GM23248 (cell line): ENCODE measurements at places on chromosomes 13 and 19.

GRCh38 chr13:34019870-34020269 is 201.9 kb downstream of the RFC3 start:
- no peak for DNase-seq

DNA sequence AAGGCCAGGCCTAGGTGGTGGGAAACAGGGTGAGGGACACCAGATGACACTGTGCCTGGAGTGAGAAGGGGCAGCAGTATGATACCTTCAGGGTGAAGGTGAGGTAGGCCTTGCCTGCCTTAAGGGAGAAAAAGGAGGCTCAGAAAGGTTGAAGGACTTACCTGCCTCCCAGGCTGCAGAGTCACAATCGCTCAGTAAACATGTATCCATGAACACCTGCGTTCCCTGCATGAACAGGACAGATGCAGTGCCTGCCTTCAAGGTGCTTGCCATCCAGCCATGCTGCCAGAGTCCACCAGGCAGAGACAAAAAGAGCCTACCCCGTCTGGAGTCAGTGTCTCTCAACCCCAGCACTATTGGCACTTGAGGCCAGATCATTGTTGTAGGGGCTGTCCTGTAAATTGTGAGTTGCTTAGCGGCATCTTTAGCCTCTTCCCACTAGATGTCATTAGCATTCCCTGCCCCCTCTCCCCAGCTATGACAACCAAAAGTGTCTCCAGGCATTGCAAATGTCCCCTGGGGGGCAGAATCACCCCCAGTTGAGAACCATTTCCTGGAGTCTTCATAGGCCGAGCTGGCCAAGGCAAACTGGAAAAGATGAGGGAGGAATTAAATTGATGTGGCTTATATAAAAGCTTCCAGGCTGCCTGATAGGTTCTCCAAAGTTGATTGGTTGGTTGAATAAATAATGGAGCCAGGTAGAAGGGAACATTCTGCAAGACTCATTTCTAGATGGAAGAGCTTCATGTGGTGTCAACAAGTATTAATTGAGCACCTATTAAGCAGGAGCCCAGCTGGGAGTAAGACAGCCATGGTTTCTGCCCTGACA is 1.7 kb downstream of the MAP3K10 start:
- DNase-seq, result peak; percentile 25

DNA sequence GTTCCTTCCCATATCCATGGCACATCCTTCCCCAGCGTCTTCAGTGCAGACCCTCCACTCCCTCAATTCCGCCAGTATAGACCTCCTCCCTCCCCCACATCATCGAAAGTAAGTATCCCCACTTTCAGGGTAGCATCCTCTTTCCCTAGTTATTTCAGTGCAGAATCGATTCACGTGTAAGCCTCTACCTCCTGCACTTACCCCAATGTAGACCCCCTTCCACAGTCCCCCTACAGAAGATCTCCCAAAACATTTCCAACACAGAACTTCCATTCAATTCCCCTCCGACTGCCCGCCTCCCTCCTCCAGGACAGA is 664 bp downstream of the IRF3 start:
- no peak for DNase-seq

- peak; percentile 75 for DNase-seq
Observed at GRCh38 chr19:4732680-4733114, 9.1 kb upstream of the DPP9 start.

GRCh38 chr13:50911081-50911631 is 1.6 kb downstream of the RNASEH2B start:
- peak; percentile 39 for DNase-seq

DNA sequence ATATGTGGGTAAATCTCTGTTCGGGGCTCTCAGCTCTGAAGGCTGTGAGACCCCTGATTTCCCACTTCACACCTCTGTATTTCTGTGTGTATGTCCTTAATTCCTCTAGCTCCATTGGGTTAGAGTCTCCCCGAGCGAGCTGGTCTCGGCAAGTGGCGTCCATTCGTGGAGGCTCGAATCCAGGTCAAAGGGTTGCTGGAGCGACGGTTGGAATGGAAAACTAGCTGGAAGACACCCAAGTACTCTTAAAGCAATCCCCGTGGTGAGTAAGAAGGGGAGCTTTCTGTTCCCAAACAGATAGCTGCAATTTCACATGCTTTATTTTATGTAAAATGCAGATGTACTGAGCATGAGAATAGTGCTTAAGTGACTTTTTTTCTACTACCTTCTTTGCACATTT is 277.5 kb upstream of the SGCG start:
- no peak for DNase-seq

DNA sequence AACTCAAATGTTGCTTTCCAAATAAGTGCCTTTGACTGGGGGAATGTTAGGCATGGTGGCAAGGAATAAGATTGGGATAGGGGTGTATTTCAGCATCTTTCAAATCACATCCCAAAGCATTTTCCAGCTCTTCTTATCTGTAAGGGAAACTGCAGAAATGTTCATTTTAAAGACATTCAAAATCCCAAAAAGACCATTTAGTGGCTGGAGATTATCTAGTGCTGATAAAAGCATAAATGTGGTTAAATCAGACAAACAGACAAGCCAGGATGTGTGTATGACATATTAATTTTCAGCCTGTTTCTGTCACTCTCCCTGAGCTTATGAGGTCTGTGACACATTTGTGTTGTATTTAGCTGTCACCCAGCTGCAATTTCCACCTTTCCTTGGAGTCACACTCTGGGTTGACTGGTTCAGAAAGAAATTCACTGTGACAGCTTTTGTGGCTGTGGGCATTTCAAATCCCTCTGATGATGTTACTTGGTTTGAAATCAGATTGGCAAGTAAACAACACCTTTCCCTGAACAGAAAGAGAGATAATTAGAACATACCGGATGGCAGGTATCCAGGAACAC is 69.7 kb upstream of the SIAH3 start:
- DNase-seq, result no peak

DNA sequence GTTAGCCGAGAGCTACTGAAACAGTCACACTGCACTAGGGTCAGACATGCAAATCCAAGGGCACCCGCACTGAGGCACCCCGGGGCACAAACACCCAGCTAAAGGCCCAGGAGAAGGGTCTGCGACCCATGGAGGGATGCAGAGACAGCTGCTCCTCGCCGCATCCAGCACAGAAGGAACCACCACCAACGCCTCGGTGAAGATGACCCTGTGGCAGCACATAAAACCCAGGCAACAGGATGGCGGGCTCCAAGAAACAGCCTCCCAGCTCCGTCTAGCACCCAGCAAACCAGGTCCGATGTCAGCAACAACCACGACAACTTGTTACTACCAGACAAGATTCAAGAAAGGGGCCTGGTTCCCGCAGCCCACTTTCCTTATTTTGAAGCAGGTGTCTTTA is 82.1 kb downstream of the STK24 start:
- no peak for DNase-seq

GRCh38 chr19:7471696-7472615 is 16.9 kb downstream of the PEX11G start:
- no peak for DNase-seq

DNA sequence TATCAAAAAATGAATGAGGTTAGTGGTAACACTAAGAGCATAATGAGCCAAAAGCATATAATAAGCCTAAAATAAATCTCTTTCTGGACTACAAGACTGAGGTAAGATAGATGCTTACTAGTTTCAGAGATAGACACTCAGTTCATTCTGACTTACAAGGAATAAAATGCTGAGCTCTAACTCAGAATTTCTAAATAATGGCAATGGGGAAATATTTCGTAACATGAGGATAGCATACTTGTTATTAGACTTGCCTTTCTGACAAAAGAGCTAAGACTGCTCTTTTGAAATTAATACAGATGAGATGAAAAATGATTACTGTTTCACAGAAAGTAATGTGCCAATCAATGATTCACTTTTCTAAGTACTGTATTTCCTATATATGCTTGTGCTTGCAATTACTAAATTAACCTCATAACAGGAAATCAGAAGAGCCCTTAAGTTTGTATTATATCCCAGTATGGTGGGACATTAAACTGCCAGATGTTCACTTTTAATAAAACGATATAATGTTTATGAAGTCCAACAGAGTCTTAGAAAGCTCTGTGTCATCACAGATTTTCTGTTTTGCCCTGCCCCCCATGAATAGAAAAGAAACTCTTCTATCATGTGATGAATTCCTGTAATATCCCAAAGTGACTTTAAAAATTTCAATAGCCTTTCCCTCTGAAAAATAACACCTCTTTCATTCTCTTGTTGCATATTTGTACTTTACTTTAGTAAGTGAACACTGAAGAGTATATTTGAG is 2771.0 kb upstream of the PCDH20 start:
- no peak for DNase-seq

GRCh38 chr19:13633109-13633508 is 126.8 kb upstream of the CACNA1A start:
- DNase-seq, result peak; percentile 14

DNA sequence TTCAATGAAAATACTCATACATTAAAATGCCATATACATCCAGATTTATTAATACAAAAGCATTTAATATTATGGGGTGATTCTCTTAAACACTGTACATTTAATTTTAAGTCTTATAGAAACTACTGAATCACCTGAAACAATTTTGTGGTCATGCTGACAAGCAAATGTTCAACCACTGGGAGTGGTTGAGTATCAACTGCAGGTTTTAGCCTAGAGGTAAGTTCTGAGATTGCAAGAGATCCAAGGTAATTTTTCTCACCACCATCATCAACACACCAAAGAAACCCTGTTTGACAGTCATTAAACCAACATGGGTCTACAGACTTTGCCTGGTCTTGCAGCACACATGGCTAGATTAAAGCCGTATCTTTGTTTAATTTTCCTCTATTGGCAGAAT is 196.3 kb downstream of the LHFPL6 start:
- DNase-seq, result no peak

DNA sequence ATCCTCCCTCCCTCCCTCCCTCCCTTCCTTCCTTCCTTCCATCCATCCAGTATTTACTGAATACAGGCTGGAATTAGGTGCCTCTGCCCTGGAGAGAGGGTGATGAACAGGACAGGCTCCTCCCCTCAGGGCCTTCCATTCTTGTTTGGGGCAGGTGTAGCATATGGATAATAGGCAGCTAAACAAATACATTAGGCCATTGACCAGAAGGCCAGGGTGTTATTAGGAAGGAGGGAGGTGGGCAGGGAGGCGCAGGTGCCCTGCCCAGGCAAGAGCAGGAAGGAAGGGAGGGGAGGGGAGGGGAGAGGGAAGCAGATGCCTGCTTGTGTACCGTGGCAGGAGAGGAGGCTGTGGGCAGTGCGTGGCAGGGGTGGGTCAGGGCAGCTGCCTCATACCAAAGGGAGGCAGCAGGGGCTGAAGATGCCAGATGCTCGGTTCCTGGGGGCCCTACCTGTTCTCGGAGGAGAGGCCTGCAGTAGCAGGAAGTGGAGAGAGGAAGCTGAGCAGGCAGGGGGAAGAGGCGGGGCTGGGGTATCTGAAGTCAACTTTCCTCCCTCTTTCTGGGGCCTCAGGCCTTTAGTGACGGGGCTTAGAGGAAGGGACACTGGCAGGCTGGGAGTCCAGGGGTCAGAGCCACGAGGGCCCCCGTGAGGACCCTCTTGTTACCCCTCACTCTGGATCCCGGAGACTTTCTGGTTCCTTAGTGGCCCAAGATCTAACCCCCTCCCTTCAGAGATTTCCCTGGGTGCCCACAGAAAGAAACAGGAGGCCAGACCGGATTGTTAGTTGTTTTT is at the start of gene RINL:
RINL (minus strand) TSS at position 495 of the 794 bp plus-strand sequence. CDS start 1,533 bp downstream, outside the sequence.
- DNase-seq, result no peak

GRCh38 chr13:76619631-76620030 is 266.6 kb downstream of the KCTD12 start:
- no peak for DNase-seq

- peak; percentile 36 for DNase-seq
Observed at GRCh38 chr19:16814526-16815100, 14.6 kb upstream of the SIN3B start.

DNA sequence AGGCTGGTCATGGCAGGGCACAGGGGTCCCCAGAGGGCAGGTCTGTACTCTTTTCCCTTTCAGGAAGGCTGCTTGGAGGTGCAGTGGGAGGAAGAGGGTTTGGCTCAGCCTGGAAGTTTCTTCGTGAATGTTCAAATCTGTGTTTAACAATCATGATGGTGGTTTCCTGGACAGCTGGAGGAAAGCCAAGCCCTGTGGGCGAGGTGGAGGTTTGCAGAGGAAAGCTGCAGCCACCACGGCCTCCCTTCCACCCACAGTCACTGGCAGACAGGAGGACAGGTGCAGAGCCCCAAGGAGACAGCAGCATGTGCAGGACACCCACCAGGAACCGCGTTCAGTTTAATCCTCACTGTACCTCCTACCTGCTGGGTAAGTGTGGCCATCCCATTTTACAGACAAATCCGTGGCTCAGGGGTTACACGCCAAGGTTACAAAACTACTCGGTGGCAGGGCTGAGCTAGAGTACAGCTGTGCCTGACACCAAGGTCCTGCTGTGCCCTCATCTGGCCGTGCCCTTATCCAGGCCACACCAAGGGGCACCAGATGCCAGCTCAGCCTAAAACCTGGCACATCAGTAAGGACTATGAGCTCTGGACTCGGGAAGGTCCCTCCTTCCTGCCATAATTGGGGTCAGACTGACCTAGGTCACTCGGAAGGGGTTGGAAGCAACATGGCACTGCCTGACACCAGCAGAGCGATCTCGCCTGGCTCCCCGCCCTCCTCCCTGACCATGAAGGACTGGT is 34.1 kb downstream of the SUGP2 start:
- DNase-seq, result peak; percentile 21

DNA sequence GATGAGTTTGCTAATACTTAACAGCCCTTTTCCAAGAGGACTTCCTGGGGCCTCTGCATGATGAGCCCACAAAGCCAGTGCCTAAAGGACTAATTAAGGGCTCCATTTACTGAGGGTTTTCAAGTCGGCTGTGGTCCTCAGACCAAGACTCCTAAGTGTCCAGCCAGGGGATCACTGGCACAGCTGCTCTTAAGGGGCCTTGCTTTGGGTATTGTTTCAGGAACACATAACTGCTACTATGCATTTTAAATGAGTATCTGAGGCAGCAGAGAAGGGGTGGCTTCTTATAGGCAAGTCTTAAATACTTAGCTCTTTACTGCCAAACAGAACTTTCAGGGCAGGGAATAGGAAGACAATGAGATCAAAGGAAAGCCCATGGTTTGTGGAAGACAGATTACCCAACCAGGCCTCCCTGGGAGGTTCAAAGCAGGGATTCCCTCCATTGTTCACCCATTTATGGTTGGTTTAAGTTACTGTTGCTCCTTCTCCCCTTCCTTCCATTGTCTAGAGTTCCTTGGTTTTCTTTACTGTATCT is 61.9 kb downstream of the TNFRSF19 start:
- DNase-seq, result no peak

GRCh38 chr19:47839411-47839810 is 17.7 kb downstream of the CRX start:
- DNase-seq, result no peak

- DNase-seq, result no peak
Observed at GRCh38 chr19:5803441-5803751, 1.5 kb upstream of the NRTN start.
